ENCODE measurements at places on chromosomes 11 and 22. TPM values are rescaled to one million over a fixed set of nuclear protein-coding genes. Genes with fewer than 3 reads are reported as not detected.

Gene P2RX3
- 0.15 TPM for total RNA-seq

DNA sequence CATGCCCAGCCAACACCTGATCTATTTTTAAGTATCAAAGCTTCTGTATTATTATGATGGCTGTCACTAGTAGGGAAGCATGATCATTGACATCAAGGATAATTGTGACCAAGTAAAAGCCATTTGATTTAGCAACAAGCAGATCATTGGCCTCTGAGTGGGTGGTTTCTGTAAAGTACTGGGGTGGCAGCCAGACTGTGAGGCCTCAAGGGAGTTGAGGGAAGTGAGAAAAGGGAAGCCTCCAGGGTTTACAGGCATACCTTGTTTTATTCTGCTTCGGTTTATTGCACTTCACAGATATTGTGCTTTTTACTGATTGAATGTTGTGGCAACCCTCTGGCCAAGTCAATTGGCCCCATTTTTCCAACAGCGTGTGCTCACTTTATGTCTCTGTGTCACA lies 60.1 kb downstream of the PRR5L start:
- DNase-seq = no peak

GRCh38 chr22:48784701-48785503 lies 1042.8 kb downstream of the BRD1 start:
- no peak for DNase-seq

DNA sequence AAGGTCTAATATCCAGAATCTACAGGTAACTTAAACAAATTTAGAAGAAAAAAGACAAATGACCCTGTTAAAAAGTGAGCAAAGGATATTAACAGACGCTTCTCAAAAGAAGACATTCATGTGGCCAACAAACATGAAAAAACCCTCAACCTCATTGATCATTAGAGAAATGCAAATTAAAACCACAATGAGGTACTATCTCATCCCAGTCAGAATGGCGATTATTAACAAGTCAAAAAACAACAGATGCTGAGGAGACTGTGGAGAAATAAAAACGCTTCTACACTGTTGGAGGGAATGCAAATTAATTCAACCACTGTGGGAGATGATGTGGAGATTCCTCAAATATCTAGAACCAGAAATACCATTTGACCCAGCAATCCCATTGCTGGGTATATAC lies 67.2 kb downstream of the SLC17A6 start:
- no peak for DNase-seq

DNA sequence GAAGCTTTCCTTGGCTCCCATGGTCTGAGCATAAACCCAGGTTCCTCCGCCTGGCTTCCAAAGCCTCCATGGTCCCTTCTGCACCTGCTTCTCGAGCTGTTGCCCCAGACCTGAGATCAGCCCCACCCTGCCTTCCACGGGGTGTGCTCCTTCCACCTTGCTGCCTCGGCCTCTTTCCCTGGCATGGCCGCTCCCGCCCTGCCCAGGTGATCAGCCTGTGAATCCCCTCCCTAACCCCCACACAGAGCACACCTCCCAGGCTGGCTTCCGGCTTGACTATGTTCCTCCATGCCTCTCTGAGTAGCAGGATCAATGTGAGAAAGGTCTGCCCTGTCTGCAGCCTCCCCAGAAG lies 2.7 kb upstream of the PPP6R3 start:
- DNase-seq = no peak

GRCh38 chr22:40723396-40723933 lies 44.2 kb downstream of the MCHR1 start:
- no peak for DNase-seq

- DNase-seq = peak; percentile 75
These were observed 33.8 kb upstream of the LRRC32 start for GRCh38 chr11:76704171-76704948.

DNA sequence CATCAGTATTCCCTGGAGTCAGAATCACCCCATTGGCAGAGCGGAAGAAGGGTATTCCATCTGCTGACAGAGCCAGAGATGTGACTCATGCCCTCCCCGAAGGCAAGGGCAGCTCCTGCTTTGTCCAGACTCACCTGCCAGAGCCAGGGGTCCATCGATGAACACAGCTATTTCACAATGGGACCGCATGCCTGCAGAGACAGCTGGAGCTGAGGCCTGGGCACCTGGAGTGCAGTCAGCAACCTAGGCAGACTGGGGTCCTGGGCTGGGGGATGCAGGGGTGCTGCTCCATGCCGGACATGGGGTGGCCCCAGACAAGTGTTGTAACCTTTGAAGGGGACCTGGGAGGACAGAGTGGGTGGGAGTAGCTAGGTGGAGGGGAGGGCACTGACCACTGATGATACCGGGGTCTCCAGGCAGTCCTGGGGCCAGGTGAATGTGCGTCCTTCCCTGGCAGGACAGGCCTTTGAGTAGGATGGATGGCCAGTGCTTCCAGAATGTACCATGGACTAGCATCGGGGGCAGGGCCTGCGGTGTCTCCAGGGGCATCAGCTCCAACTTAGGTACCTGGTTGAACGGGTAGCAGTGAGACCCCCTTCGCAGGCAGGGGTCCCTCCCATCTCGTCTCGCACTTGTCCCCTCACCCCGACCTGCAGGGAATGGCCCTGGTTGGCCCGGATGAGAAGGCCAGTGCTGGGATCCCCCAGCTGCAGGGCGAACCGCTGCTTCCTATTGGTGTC lies 1.7 kb downstream of the TRPT1 start:
- DNase-seq = no peak

DNA sequence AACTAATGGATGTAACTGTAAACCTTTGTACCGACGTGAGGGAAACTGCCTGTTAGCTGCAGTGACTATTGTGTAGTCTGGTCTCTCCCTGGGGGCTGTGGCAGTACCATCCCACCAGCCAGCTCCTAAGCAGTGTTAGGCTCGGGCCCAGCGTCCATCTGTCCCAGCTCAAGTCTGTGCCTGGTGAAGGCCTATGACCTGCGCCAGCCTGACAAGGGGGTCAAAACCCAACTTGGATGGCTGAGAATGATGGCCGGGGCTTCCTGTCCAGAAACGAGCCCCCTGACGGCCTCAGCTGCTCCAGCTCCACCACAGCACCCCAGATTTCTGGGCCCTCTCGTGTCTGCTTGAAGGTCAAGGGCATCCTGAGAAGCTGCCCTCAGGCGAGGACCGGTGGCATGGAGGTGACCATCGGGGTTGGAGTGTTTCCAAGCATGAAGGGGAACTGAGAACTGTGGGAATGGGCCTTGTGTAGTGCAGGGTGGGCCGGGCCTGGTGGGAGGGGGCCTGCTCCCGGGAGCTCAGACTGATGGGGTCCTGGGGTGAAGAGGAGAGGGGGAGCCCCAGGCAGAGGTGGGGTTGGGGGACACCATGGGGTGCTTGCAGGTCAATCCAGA lies 14.3 kb upstream of the SPI1 start:
- DNase-seq = no peak

DNA sequence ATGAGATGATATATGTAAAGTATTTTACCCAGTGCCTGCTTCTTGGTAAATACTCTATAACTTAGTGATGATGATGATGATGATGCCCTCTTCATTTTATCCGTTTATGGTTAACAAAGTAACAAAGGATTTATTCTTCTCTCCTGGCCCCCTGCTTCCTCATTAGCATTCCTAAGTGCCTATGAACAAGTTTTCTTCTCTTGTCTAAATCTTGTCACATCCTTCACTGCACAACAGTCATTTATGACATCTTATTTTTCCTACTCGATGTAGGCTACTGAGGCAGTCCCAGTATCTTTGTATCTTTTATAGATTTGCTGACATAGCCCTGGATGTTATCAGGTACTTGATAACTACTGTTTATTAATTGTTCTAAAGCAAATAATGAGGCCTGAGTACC lies 754.4 kb upstream of the ARHGAP42 start:
- no peak for DNase-seq

DNA sequence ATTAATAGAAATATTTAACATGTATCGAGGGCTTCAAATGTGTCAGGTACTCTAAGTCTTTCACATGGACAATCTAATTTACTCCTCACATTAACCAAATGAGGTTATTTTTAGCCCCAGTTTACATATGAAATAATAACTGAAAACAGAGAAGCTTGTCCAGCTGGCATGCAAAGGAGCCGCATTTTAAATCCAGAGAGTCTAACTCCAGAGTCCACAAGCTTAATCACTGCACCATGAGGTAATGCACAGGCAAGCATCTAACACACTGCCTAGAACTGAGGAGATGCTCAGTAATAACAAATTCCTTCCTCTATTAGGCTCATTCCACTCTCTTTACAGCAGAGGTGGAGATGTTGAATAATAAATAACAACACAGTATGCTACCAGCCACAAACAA lies 165.7 kb upstream of the GUCY1A2 start:
- DNase-seq = no peak

- peak; percentile 76 for DNase-seq
These were observed 673.1 kb downstream of the KCNA4 start for GRCh38 chr11:29343465-29344333.

- DNase-seq = no peak
These were observed 11.9 kb downstream of the CTR9 start for GRCh38 chr11:10762913-10763421.

DNA sequence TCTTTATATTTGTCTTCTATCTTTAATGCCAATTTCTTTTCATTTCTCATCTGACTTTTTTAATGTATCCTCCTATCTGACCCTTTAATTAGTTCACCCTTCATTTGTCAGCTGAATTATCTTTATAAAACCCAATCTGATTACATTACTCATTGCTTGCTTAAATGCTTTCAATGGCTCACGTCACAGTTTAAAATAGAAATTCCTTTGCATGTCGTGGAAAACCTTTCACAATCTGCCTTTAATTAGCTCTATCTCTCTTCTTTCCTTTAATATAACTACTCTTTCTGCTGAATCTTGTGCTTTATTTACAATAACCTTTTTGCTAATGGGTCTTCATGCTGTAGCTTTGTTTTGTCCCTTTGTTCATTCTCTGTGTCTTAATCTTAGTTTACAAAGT lies 125.7 kb downstream of the DYNC2H1 start:
- no peak for DNase-seq

GRCh38 chr22:32341122-32341740 lies 16.4 kb upstream of the RFPL3 start:
- DNase-seq = no peak

Gene CSNK2A3
- 1.7 TPM for total RNA-seq

GRCh38 chr11:80309301-80309700 lies 868.5 kb upstream of the TENM4 start:
- no peak for DNase-seq

Gene E2F8
- 11.0 TPM for total RNA-seq

Gene MUC2
- total RNA-seq = not detected

- DNase-seq = no peak
These were observed 277.1 kb downstream of the TTC28 start for GRCh38 chr22:28402539-28402938.

DNA sequence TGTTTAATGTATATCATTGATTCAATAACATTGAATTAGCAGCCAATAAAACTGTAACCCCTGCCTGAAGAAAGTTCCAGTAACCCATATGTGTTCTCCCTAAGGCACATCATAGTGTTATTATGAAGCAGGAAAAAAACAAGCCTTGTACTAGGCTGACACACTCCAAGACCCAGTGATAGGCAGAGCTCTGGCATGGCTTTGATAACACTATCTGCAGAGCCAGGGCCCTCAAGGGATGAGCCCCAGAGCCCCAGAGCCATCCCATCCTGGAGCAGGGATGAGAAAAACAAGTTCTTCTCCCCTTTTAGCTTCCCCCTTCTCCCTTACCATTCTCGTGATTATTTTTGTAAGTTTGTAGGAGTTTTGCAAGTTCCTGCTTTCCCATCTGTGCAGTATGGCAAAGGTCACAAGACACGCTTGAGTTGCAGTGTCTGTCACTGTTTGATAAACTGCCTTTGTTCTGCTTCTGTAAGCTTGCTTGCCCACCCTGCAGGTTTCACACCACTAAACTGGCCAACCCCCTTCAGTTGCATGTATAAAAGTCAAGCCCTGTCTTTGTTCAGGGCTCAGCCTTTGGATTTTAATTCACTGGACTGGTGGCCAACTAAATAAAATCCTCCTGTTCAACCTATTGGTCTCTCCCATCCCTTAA lies 22.3 kb upstream of the GUCY1A2 start:
- DNase-seq = no peak

DNA sequence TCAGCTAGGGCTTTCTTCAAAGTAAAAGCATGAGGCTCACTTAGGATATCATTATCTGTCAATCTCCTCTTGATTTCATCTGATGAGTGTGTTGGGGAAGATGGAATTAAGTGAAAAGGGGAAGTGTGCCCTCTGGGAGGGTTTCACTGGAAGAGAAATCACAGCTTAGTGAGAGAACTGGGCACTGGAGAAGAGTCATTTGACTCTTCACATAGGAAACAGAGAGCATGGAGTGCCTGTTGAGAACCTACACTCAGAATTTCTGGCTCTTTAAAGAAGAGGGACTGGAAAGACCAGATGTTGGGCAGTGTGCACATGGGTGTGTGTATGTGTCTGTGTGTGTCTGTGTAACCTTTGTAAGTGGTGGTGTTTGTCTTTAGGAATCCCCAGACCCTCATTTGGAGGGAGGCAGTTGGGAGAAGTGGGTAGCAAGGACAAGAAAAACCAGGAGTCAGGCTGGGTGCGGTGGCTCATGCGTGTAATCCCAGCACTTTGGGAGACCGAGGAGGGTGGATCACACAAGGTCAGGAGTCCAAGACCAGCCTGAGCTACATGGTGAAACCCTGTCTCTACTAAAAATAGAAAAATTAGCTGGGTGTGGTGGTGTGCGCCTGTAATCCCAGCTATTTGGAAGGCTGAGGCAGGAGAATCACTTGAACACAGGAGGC lies 10.0 kb downstream of the STX3 start:
- no peak for DNase-seq

DNA sequence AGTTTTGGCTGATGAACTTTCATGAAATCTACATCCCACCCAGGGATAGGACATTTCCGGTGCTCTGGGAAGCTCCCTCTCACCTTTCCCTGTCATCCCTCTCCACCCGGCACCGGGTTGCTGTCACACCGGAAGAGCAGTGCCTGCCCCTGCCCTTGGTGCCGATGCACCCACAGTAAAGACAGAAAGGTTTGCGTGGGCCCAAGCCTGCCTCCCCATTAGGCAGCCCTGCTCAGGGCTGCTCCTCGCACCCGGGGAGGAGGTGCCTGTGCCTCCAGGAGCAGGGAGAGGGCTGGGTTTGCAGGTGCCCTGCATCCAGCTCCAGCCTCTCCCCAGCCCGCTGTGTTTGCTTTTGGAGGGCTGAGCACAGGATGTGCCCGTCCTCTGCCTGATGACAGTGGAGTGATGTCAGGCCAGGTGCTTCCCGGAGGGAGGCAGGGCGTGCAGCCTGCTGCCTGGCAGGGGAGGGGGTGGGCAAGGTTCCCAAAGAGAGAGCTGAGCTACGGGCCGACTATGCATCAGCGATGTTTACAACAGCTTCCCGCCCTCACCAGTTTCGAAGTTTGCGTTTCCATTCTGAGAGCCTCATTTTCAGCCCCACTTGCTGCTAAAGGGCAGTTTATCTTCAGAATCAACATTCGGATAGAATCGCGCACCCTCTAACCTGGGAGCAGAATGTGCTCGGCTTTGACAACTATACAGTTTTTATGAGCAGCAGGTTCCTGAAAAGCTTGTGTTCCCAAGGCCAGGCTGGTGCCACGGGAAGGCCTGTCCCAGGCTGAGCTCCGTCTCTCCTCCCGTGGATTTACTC lies 83.2 kb upstream of the CLDN5 start:
- DNase-seq = peak; percentile 58

- DNase-seq = no peak
These were observed 406.6 kb downstream of the LARGE1 start for GRCh38 chr22:33513388-33514338.

GRCh38 chr22:29039148-29039547 lies 22.5 kb downstream of the C22orf31 start:
- no peak for DNase-seq

- DNase-seq = no peak
These were observed 2.0 kb downstream of the PYGM start for GRCh38 chr11:64757549-64758329.

- no peak for DNase-seq
These were observed 50.2 kb downstream of the XKR3 start for GRCh38 chr22:16774911-16775500.

GRCh38 chr11:94179696-94180095 lies 51.1 kb downstream of the PANX1 start:
- DNase-seq = no peak

All from H9 (cell line).